ENCODE measurements at places on chromosomes 13 and 19.

- DNase-seq: no peak
Observed at GRCh38 chr13:92994056-92994455, 232.6 kb upstream of the GPC6 start.

- no peak for DNase-seq
Observed at GRCh38 chr19:1123381-1123780, 19.6 kb downstream of the GPX4 start.

GRCh38 chr19:51687791-51688670, 5.1 kb upstream of the SPACA6 start:
- peak; percentile 52 for DNase-seq

- peak; percentile 22 for DNase-seq
Observed at GRCh38 chr19:2812414-2813234, 7.0 kb upstream of the ZNF554 start.

DNA sequence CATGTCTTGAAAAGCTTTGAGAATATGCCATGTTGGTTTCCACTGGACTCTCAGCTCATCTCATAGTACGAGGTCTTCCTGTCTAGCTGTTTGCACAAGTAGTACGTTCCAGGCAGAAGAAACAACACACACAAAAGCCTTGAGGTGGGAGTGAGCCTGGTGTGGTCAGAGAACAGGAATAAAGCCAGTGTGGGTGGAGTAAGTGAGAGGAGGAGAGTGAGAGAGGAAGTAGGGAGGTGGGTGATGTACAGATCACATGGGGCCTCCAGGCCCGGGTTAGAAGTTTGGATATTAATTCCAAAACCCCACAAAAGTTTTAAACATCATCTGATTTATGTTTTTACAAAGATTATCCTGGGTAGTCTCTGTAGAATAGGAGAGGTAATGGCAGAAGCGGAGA, 230.6 kb downstream of the MTUS2 start:
- DNase-seq: no peak

DNA sequence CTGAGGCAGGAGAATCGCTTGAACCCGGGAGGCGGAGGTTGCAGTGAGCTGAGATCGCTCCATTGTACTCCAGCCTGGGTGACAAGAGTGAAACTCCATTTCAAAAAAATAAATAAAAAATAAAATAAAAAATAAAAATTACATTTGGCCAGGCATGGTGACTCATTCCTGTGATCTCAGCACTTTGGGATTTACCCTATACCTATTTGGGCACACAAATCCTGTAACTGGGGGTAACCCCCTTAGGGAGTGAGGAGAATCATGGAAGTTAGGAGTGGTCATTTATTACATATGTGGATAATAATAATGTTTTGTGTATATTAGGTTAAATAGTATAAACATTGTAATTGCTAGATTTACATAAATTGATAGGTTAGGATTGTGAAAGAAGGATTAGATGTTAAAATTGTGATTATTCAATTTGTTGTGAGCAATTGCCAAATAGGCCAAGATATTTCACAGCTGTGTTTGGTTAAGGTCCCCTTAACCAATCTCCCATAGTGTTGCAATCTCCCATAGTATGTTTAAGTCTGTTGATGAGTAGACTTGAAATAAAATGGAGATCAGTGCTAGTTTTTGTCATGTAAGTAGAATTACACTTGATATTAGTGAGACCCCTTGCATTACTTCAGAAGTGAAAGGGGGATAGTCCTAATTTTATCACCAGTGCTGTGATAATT, 30.7 kb downstream of the ZNF844 start:
- DNase-seq: no peak

GRCh38 chr19:51651216-51651846, 4.7 kb upstream of the SIGLEC14 start:
- no peak for DNase-seq

DNA sequence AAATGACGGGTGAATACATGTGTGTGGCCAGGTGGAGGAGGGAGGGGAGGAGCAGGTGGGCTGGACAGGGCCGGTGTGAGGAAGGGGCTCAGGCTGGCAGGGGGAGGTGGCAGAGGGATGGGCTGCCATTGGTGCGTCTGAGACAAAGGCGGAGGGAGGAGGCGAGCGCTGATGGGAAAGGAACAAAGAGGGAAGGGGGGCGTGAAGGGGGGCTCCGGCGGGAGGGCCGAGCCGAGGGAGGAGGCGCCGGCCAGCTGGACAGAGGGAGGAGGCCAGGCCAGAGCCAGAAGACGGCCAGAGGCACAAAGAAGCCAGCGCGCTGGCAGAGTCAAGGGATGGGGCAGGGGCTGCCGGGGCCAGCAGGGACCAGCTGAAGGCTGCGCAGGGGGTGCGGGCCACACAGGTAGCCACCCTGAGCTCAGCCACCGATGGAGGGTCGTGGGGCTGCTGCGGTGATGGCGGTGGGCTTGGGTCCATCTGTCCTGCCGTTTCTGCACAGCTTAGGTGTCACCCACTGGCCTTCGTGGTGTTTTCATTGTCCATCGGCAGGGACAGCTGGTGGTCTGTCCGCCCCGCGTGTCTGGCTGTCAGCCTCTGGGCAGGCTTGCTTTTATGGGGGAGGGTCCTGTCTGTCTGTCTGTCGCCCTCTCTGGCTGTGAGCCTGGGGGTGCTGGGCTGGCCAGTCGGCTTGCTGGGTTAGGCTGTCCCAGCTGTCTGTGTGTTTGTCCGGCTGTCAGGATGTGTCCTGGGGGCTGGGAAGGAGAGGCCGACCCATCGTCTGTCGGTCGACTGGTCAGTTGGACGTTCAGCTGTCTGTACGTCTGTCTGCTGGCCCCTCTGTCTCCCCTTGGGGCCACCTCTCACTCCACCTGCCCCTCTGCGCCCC, 2.2 kb downstream of the APC2 start:
- DNase-seq: no peak

- DNase-seq: no peak
Observed at GRCh38 chr19:12967907-12968306, 1.5 kb upstream of the DAND5 start.

DNA sequence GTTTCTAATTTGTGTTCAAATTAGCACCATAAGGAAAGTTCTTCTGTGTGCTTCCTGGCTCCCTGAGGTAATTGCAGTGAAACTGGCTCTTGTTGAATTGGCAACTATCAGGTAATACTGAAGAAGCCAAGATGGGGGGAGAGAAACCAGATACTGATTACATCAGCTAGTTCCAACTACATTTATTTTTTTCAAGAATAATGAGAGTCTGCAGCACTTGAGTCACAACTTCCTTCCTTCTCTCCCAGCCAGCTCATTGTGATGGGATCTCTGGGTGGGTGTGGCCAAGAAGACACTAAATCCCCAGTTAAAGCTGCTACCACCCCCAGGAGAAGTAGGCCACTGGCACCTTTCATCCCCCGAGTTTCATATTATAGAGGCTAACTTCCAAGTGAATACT, 100.7 kb upstream of the RXFP2 start:
- DNase-seq: no peak

DNA sequence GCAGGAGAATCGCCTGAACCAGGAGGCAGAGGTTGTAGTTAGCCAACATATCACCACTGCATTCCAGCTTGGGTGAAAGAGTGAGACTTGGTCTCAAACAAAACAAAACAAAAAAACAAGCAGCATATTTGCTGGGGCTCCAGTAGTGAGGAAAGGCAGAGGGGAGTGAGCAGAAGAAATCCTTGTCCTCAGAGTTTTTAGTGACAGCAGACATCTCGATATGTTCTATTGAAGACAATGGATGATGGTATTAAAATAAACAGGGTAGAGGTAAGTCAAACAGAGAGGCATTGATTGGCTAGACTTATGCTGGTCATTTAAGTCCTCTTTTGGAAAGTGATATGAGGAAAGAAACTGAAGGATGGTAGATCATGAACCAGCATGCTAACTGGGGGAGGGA, 19.0 kb downstream of the NLRP7 start:
- DNase-seq: no peak

DNA sequence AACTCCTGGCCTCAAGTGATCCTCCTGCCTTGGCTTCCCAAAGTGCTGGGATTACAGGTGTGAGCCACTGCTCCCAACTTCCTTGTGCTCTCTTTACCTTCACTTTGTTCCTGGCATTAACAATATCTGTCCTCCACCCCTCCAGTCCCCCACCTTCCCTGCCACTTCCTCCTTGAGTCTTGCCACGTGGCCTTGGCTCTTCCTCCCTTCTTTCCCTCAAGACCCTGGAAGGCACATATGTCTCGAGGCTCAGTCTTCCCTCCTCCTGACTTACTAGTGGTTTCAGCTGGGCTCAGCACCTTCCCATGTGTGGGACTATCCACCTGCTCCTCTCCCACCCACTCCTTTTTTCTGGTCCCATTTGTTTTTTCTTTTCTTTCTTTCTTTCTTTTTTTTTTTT, 70.6 kb downstream of the IER2 start:
- DNase-seq: no peak

- peak; percentile 83 for DNase-seq
Observed at GRCh38 chr19:8396563-8397203, 6.5 kb downstream of the RAB11B start.
